A549 (cell line): ENCODE measurements at places on chromosomes 2 and 18.

- no peak for DNase-seq
Measured at GRCh38 chr2:30636311-30636710, 170.9 kb downstream of the CAPN13 start.

- no peak for DNase-seq
Measured at GRCh38 chr2:130985831-130986649, 107.2 kb downstream of the FAM168B start.

GRCh38 chr2:219628235-219628985 lies 980 bp downstream of the SLC4A3 start:
- no peak for DNase-seq

DNA sequence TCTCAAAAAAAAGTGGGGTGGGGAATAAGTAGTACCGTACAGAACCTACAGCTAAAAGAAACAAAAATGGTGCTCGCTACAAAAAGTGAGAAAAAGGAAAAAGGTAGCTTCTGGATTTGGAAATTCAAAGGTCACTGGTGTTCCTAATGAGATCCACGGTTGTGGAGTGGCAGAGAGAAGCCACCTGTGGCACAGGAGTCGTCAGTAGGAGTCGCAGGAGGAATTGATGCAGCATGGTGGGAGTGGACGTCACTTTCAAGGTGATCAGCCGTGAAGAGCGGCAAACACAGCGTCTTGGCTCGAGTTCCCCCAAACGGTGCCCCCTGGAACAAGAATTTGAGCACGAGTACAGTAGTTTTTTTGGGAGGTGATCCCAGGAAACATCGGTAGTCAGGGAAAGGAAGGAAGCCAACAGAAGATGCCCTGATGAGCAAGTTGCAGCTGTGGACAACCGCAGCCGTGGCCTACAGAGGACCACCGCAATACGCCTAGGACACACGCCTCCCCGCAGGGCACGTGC lies 1.4 kb upstream of the TTL start:
- peak; percentile 53 for DNase-seq
